Heart right ventricle (tissue), 16 donors: ENCODE measurements at places on chromosomes 16 and 17. TPM values are rescaled to one million over a fixed set of nuclear protein-coding genes. Genes with fewer than 3 reads are reported as not detected.

Gene OTOA
- 0.07 TPM for polyA plus RNA-seq

DNA sequence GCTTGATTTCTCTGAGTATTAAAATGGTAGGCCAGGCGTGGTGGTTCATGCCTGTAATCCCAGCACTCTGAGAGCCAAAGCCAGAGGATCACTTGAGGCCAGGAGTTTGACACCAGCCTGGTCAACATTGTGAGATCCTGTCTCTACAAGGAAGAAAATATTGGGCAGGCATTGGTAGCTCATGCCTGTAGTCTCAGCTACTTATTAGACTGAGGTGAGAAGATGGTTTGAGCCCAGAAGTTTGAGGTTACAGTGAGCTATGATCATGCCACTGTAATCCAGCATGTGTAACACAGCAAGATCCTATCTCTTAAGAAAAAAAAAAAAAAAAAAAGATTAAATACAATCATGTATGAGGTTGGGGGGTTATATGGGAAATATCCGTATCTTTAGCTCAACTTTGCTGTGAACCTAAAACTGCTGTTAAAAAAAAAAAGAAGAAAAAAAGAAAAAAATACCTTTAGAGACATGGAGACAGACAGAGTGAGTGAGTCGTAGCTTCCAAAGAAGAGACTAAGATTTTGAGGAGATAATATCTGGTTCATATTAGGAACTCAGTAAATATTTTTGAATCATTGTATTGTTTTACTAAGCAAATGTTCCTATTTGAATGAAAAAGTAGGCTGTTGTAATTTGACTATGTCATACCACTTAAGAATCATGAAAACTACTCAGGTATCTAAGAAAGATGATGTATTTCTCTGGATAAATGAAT lies 325.7 kb upstream of the TBX2 start:
- no peaks in the 10 kb centered on the region for H3K27me3 ChIP-seq
- no peak overlapping the region for H3K27ac ChIP-seq
- no peaks in the 10 kb centered on the region for H3K4me1 ChIP-seq

DNA sequence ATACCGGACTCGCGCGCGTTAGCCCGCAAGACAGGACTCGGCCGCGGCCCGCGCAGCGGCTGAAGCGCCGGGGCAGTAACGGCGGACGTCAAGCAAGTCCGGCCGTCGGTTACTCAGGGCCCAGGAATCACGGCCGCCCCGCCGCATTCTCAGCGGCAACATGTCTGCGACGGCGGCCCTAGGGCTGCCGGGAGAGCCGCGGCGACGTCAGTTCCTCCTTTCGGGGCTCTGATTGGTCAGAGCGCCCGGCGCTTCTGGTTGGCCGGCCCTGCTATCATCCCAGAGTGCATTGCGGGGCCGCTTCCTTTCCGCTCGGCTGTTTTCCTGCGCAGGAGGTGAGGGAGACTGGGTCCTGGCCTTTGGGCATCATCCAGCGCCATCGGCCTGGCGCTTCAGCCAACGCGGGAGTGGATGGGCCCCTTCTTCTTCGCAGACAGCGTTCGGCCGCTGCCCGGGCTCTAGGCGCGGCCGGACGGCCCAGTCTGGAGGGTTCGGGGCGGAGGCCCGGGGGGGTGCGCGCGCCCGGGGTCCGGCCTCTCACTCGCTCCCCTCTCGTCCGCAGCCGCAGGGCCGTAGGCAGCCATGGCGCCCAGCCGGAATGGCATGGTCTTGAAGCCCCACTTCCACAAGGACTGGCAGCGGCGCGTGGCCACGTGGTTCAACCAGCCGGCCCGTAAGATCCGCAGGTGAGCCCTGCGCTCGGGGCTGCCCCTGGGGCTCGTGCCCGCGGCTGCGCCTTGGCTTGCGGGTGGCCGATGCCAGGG lies at the start of gene RPL13:
RPL13 (plus strand) TSS at position 305 of the 764 bp plus-strand sequence; CDS start at position 583, 278 bp downstream.
- H3K4me1 ChIP-seq: peaks cover 52% of the 10 kb centered on the region
- DNase-seq: peak; percentile 94
- H3K4me3 ChIP-seq: peak within 1 kb of the TSS; percentile 74
- H3K27ac ChIP-seq: peak within 1 kb of the TSS; percentile 99
- H3K27me3 ChIP-seq: no peaks in the 10 kb centered on the region
- peaks cover 54% of the 10 kb centered on the region for H3K36me3 ChIP-seq

DNA sequence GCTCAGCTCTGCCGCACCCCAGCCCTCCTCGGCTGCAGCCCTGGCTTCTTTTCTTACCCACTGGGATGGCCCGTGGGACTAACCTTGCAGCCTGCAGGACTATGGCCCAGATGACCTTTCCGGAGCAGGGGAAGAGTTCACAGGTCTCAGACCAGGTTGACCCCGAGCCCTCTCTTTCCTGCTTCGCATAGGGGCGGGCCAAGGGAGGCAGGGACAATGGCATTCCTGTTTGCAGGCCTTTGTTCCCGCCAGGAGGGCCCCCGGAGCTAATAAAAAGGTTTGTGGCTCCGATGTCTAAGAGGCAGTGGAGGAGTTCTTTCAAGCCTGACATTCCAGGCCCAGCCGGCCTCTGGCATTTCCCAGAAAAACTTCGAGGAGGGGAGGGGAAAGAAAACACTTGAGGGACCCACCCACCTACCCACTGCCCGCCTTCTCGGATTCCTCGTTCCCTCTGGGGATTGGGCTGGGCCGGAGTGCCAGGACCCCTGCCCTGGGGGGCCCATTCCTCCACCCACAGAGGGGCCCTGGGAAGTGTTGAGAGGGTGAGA lies 5.8 kb upstream of the SOCS3 start:
- peaks cover under 1% of the 10 kb centered on the region for H3K4me1 ChIP-seq
- no peaks in the 10 kb centered on the region for H3K36me3 ChIP-seq
- peak overlapping the region; percentile 56 for H3K27ac ChIP-seq
- no peak overlapping the region for H3K4me3 ChIP-seq
- DNase-seq: no peak

- H3K27ac ChIP-seq: no peak overlapping the region
- no peaks in the 10 kb centered on the region for H3K4me1 ChIP-seq
- no peaks in the 10 kb centered on the region for H3K36me3 ChIP-seq
- no peaks in the 10 kb centered on the region for H3K27me3 ChIP-seq
Observed at GRCh38 chr17:10337976-10338375, 34.8 kb downstream of the MYH13 start.

GRCh38 chr17:44069974-44070454 lies 521 bp upstream of the G6PC3 start:
- no peaks in the 10 kb centered on the region for H3K27me3 ChIP-seq
- DNase-seq: no peak
- no peaks in the 10 kb centered on the region for H3K36me3 ChIP-seq
- H3K4me3 ChIP-seq: peak overlapping the region; percentile 74
- peak overlapping the region; percentile 94 for H3K27ac ChIP-seq
- H3K4me1 ChIP-seq: peaks cover 28% of the 10 kb centered on the region
